ENCODE measurements at places on chromosomes 12 and 14.

GRCh38 chr12:53160000-53160399, 20.5 kb upstream of the ZNF740 start:
- no peak for DNase-seq

- no peak for DNase-seq
Observed at GRCh38 chr12:39931231-39931630, 174.7 kb downstream of the SLC2A13 start.

DNA sequence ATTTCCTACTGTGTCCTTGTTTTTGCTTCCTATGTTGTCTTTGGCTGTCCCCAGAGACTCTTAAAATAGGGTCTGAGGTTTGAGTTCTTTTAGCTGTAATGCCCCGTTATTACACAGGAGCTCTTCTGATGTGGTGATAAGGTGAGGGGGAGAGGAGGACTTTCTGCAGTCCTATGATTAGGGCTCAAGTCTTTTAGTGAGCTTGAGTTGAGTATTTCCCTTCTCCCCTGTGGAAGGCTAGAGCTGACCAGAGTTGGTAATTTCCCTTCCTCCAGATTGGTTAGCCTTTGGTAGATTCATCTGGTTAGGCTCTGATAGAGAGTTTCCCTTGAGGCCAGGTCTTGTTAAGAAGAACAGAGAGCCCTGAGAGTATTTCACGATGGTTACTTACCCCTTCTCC, 4.3 kb upstream of the HIF1A start:
- DNase-seq, result no peak

- no peak for DNase-seq
Observed at GRCh38 chr14:59199614-59200013, 11.1 kb downstream of the DAAM1 start.

- no peak for DNase-seq
Observed at GRCh38 chr14:31408421-31408820, 11.9 kb downstream of the HEATR5A start.

All from endothelial cell (in vitro differentiated cells).